Activated CD8-positive, alpha-beta T cell treated with anti-CD3 and anti-CD28 coated beads for 36 hours (primary cell): ENCODE measurements at places on chromosomes 2 and 18.

DNA sequence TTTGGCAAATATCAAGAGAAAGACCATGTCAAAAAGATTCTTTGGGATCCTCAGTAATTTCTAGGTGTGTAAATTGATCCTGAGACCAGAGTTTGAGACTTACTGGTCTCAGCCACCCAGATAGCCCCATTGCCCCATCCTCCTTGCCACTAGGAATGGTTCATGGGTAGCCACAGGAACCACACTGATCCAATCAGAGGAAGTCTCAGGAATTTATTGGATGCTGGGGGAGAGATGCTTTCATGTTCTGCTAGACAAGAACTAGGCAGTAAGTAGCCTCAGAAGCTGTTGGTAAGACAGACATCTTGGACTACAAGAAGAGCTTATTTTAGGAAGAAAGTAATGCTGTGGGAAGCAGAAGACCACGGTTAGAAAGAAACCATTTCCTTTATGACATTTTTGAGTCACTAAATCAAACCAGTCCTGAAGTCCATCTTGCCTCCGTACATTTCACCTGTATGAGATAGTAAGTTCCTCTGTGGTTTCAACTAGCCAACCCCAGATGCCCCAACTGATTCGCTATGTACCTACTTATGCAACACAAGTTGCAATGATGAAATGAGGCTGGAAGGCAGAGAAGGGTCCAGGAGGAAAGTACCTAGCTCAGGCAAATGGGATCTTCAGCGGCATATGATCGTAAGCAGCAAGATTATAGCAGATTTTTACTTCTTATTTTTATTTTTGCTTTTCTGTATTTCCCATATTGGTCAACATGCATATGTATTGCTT, 3.6 kb upstream of the ST3GAL5 start:
- no peak for DNase-seq

DNA sequence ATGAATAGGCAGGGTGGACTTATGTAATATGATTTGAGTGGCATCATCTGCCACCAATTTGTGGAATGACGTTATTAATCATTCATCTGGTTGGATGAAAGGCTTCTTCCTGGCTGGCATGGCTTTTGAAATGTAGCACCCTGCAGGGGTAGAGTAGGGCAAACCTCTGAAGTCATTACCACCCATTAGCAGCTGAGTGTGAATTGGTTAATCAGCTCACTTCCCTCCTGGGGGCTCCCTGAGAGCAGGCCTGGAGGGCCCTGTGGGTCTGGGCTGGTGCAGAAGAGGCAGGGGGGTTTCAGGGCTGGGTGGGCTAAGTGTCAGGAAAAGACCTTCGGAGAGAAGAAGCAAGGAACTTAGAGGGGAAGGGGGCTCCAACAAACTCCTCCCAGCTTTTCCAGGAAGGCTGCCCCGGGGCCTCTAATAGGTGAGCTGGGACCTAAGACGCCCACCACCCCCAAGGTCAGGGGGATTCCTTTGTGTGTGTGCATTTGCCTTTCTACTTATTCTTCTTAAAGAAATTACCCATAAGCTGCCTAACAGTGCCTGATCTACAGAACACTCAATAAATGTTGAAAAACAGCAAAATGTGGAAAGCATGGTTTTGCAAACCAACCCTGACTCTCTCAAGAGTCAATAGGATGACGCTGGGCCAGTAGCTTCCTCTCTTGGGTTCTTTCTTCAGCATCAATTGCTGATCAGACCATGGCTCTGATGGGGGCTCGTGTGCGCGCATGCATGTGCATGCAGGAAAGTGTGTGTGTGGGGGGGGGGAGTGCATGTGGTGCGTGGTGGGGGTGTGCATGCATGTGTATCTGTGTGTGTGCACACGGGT, 49.7 kb upstream of the ZNF516 start:
- DNase-seq: no peak

GRCh38 chr2:240933966-240934700, 28.0 kb downstream of the CROCC2 start:
- no peak for DNase-seq

GRCh38 chr18:32174719-32175118, 15.1 kb upstream of the MEP1B start:
- no peak for DNase-seq

DNA sequence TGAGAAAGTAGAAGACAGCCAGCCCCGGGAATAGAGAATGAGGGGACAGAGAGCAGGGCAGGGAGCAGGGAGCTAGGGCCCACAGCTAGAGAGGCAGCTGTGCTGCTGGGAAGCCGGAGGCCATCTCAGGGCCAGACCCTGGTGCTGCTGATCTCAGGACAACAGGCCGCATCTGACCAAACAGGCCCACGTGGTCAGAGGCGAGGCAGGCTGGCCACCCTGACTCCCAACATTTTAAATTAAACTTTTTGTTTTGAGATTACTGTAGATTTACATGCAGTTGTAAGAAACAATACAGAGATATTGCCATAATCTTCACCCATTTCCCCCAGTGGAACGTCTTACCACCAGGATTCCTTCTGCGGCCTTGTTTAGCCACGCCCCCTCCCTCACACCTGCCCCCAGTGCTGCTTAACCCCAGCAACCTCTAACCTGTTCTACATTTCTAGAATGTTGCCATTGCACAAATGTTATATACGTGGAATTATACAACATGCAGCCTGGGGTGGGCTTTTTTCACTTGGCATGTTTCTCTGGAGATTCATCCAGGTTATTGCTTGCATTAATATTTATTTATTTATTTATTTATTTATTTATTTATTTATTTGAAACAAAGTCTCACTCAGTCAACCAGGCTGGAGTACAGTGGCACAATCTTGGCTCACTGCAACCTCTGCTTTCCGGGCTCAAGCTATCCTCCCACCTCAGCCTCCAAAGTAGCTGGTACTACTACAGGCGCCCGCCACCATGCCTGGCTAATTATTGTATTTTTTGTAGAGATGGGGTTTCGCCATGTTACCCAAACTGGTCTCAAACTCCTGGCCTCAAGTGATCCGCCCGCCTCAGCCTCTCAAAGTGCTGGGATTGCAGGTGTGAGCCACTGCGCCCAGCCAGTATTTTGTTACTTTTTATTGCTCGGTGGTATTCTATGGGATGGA, 48.6 kb upstream of the GPR17 start:
- no peak for DNase-seq

GRCh38 chr2:190315273-190315672, 4.4 kb downstream of the HIBCH start:
- no peak for DNase-seq

DNA sequence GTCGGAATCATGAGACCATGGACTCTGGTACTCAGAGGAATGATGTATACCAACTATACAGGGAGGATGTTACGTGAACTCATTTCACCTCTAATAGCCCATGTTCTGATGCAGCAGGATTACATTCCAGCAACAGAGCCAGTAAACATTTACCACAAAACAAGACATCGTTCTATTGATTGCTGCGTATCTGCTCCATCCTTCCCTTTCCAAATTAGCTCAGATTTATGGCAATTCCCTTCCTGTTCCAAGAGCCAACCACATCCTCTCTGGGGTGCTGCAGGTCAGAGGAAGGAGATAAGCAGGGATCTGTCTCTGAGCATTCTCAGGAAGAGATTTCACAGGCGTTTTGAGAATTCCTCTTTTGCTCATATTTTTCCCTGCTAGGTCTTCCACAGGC, 98.3 kb downstream of the KLF7 start:
- no peak for DNase-seq

DNA sequence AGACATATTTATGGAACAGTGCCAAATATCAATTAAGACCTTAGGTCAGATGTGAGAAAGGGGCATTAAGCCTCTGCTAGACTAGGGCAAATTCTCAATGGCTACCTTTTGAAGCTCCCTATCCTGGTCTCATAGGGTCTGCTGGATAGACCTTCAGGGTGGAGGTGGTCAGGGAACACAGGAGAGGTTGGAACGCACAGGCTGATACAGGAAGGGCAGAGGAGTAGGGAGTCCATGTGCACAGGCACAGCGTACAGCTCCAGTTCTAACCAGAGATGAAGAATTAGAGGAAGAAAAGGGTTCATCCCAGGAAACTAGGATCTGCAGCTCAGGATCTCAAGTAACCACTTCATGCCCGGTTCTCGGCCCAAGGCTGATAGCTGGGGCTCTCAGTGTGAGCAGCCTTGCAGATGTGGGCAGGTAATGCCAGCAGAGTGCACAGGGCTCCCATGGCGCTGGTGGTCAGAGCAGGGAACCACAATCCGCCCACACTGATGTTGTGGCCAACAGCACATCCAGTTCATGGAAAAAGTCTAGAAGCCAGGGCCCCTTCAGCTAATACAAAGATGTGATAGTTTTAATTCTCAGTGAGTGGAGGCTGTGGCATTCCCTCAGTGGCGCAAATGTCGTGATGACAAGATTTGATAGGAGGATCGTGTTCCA, 3.4 kb upstream of the EVA1A start:
- peak; percentile 28 for DNase-seq

DNA sequence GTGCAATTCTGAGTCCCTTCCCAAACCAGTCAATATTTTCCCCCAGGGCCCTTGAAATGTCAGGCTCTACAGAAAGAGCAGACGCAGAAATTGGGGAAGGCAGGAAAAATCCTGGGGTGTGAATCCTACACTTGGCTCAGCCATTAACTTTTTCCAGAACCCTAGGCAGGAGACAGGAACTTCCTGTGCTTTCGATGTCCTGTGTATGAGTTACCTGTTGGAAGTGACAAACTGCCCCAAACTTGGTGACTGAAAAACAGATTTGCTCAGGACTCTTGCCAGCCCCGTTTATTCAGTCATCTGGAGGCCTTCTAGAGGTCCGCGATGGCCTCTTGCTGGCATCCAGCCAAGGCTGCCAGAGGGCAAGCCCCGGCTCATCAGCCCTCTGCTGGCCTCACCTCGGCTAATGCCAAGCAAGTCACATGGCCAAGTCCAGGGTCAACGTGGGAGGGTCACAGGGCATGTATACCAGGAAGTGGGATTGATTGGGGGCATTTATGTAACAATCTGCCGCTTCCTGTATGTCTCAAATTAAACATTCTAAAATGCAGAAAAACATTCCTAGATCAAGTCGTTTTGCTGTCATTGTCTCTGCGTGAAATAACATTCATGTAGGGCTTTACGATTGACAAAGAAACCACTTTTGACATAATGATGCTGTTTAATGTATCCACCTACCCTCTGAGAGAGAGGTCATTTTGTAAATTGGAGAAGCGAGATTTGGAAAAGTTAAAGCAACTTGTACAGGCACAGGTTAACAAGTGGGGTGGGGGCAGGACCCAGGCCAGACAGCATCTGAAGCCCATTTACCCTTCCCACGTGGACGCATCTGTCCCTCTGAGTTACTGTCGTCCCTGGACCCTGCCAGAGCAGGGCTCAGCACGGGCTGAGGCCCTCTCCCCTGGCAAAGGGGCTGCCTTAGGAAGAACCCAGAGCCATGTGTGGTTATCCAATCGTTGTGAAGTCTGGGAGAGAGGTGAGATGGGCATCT, 179.4 kb downstream of the INHBB start:
- no peak for DNase-seq

GRCh38 chr2:97870396-97870843, 125.3 kb downstream of the TMEM131 start:
- DNase-seq: peak; percentile 77

- DNase-seq: no peak
Observed at GRCh38 chr2:200461846-200462710, 47.8 kb downstream of the KCTD18 start.

DNA sequence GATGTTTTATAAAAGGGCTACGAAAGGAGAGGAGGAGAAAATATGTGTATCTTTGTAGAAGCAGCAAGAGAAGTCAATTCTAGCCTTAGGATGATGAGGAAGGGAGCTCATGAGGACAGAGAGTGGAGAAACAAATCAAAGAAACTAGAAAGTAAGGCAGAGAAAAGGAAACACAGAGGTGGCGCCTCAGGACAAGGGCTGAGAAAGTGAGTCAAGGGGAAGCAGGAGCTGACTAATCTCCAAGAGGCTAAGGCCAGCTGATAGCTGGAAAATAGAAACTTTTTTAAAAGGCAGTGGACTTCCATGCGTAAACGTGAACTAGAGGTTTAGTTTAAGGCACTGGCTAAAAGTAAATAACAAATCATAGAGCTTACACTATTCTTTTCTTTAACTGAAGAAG, 173.3 kb downstream of the ANKRD44 start:
- DNase-seq: no peak

- DNase-seq: no peak
Observed at GRCh38 chr2:17911491-17912260, 33.2 kb downstream of the KCNS3 start.

DNA sequence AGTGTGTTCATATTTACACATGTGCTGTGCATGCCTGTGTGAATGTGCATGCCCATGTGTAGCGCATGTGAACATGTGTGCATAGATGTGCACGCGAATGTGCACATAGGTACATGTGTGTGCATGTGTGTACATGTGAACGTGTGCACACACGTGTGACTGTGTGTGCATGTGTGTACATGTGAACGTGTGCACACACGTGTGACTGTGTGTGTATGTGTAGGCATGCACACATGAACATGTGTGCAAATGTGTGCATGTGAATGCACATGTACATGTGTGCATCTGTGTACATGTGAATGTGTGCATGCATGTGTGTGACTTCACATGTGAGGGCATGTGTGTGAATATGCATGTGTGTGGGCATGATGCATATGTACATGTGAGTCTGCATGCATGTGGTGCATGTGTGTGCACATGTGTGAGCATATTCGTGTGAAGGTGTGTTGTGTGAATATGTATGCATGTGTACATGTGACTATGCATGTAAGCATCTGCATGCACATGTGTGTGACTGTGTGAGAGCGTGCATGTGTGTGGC, 122.4 kb downstream of the PTGR3 start:
- DNase-seq: no peak

- DNase-seq: no peak
Observed at GRCh38 chr2:237196866-237197618, 111.4 kb downstream of the COPS8 start.

GRCh38 chr2:4840791-4841190, 851.4 kb upstream of the SOX11 start:
- DNase-seq: no peak

GRCh38 chr2:179861027-179861415, 391 bp downstream of the ZNF385B start:
- peak; percentile 7 for DNase-seq

GRCh38 chr2:230697676-230698075, 15.0 kb upstream of the CAB39 start:
- DNase-seq: no peak

DNA sequence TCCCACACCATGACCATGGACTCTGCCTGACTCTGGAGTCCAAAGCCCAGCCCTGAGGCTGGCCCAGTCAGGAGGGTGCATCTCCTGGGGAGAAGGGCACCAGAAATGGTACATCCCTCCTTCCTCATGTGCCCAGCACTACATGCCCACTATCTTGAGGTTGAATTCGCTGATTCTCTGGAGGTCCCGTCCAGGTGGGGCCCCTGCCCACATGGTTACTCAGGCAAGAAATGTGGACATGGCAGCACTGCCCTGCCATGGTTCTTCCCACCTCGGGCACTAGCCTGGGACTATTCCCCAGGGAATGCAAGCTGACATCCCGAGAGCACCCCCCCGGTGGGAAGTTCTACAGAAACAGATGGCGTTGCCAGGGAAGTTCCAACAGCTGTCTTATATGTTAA, 15.3 kb upstream of the HES6 start:
- no peak for DNase-seq

GRCh38 chr2:28362991-28363521, 29.6 kb upstream of the FOSL2 start:
- DNase-seq: no peak

GRCh38 chr2:54106631-54107454, 8.6 kb upstream of the ACYP2 start:
- DNase-seq: peak; percentile 64
